ENCODE measurements at places on chromosomes 2 and 18. TPM values are rescaled to one million over a fixed set of nuclear protein-coding genes. Genes with fewer than 3 reads are reported as not detected.

The NLRC4 gene
- 3.8 TPM for total RNA-seq

GRCh38 chr2:111640480-111640879 is 243.5 kb downstream of the ANAPC1 start:
- no peaks in the 10 kb centered on the region for H3K36me3 ChIP-seq
- DNase-seq: no peak
- H3K4me3 ChIP-seq: no peak overlapping the region
- no peak overlapping the region for H3K27ac ChIP-seq
- H3K4me1 ChIP-seq: no peaks in the 10 kb centered on the region

- H3K4me3 ChIP-seq: no peak overlapping the region
- no peaks in the 10 kb centered on the region for H3K4me1 ChIP-seq
Measured at GRCh38 chr2:199273042-199273511, 184.7 kb downstream of the SATB2 start.

DNA sequence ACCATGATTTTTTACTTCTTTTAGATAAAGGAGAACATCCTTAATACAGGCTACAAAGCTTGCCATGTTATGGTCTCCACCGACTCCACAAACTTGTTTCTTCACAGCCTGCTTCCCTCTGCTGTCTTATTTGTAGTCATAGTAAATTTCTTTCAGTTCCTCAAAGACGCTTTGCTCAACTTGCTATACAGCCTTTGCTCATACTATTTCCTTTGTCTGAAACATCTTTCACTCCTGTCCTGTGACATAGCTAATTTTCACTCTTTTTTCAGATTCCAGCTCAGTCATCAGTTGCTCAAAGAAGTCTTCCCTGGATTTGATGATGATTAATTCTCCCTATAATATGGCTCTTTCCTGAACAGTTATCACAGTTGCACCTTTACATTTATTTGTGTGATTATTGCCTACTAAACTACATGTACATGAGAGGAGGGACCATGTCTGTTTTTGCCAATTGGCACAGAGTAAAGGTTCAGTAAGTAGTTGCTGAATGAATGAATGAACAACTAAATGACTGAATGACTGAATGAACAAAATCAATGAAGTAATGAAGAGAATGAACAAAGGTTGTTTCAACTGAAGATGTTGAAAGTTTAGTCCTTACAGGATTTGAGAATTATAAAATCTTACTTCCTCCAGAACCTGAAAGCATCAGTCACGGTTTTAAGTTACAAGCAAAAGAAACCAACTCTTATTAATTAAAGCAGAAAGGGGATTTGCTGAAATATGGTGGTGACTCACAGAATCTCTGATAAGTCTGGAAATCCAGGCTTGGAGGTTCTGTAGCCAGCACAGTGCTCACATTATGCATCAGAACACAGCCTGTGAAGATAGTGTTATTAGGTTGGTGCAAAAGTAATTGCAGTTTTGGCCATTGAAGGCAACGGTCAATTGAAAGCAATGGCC is 186.4 kb upstream of the FAM98A start:
- no peak overlapping the region for H3K27ac ChIP-seq
- H3K36me3 ChIP-seq: no peaks in the 10 kb centered on the region

DNA sequence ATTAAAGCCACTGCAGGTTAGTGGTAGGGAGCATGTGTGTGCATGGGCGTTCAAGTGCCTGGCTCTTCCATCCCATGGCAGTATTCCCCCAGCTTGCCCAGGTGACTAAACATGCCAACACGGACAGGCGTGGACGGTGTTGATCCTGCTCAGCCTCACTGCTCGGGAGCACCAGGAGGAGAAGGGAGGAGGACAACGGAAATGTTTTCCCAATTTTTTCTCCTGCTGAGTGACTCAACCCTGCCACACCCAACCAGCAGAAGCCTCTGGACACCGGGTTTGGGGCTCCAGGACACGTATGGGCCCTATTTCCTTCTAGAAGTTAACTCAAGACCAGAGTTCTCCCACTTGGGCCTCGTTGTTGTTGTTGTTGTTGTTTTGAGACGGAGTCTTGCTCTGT is 139.1 kb downstream of the CYP26B1 start:
- DNase-seq: no peak
- H3K36me3 ChIP-seq: no peaks in the 10 kb centered on the region
- no peak overlapping the region for H3K27ac ChIP-seq
- no peaks in the 10 kb centered on the region for H3K27me3 ChIP-seq
- no peak overlapping the region for H3K4me3 ChIP-seq
- H3K4me1 ChIP-seq: no peaks in the 10 kb centered on the region

DNA sequence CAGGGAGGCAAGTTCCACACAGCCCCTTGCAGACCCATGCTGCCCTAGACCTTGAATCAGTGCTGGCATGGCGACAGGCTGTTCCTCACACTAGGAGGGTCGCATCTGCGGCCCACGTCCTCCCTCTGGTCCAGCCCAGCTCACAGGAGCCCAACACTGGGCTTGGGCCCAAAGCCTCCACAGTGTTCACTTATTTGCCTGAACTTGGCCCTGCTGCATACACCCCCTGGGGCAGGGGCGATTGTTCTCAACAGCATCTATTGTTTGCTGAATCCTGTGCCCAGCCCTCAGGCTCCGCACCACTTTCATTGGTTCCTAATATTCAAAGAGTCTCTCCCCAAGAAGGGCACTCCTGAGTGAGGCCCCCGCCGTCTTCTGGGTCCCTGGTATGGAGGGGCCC is 90.7 kb downstream of the ZBTB7C start:
- H3K27ac ChIP-seq: no peak overlapping the region
- H3K27me3 ChIP-seq: no peaks in the 10 kb centered on the region
- H3K36me3 ChIP-seq: no peaks in the 10 kb centered on the region
- no peak overlapping the region for H3K4me3 ChIP-seq

DNA sequence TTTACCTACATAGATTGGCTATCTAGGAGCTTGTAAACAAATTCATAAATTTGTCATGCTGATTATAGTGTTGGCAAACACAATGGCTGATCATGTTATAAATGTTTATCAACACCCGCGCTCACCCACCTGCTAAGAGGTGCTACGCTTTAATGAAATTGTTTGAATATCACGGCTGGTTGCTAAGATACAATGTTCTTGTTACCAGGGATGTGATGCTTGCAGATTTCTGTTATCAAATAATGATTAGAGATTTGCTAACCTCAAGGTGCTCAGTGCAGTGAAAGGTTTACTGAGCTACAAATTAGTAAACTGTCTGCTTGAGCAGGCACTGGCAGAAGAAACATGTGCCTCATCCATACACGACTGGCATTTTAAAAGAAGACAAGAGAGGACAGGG is 160.0 kb upstream of the ZEB2 start:
- DNase-seq: no peak
- no peaks in the 10 kb centered on the region for H3K36me3 ChIP-seq
- no peaks in the 10 kb centered on the region for H3K4me1 ChIP-seq
- no peak overlapping the region for H3K4me3 ChIP-seq
- no peaks in the 10 kb centered on the region for H3K27me3 ChIP-seq
- no peak overlapping the region for H3K27ac ChIP-seq

- H3K4me3 ChIP-seq: no peak overlapping the region
- H3K36me3 ChIP-seq: no peaks in the 10 kb centered on the region
- DNase-seq: no peak
Measured at GRCh38 chr18:10304853-10305252, 149.6 kb upstream of the APCDD1 start.

The TFCP2L1 gene
- total RNA-seq: 2.8 TPM

DNA sequence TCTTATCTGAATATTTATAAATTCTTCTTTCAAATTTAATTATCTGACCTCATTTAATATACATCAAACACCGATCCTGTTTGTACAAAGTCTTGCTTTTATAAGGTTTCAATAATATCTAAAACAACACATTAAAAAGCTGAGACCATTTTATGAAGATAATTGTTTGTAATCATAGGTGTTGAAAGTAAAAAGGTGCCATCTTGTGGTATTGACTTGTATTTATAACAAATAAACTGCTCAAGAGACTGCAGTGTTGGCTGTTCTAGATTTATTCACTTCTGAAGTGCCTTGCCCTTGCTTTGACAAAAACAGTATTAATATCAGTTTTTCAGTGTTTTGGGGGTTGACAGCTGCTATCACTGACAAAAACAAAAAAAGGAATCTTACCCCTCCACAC is 286.8 kb upstream of the HNMT start:
- H3K4me1 ChIP-seq: no peaks in the 10 kb centered on the region
- no peaks in the 10 kb centered on the region for H3K27me3 ChIP-seq
- no peak overlapping the region for H3K27ac ChIP-seq
- no peak overlapping the region for H3K4me3 ChIP-seq
- DNase-seq: no peak
- no peaks in the 10 kb centered on the region for H3K36me3 ChIP-seq

DNA sequence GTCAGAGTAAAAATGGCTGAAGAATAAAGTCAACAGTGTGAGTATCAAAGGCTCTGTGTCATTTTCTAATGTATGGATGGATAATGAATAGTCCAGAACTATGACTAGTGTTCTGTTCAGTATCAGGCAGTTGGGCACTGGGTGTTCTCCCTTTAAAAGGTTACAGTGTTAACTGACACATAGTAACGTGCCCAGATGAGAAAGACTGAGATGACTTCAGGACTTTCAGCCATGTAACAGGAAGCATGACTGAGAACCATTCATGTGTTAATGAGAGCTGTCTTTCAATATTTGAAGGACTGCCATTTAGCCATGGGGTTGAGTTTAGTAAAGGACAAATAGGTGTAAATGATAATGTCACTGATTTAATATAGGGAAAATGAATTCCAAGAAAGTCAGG is 187.1 kb downstream of the GULP1 start:
- no peak overlapping the region for H3K4me3 ChIP-seq
- no peaks in the 10 kb centered on the region for H3K36me3 ChIP-seq
- DNase-seq: no peak
- no peaks in the 10 kb centered on the region for H3K4me1 ChIP-seq

GRCh38 chr18:77495982-77496690 is 246.5 kb downstream of the GALR1 start:
- no peaks in the 10 kb centered on the region for H3K4me1 ChIP-seq
- no peak overlapping the region for H3K4me3 ChIP-seq
- no peaks in the 10 kb centered on the region for H3K27me3 ChIP-seq
- DNase-seq: no peak
- no peaks in the 10 kb centered on the region for H3K36me3 ChIP-seq
- no peak overlapping the region for H3K27ac ChIP-seq

- H3K4me1 ChIP-seq: no peaks in the 10 kb centered on the region
- H3K27me3 ChIP-seq: no peaks in the 10 kb centered on the region
- no peaks in the 10 kb centered on the region for H3K36me3 ChIP-seq
- no peak for DNase-seq
- no peak overlapping the region for H3K4me3 ChIP-seq
Measured at GRCh38 chr2:151325581-151326095, 31.8 kb upstream of the TNFAIP6 start.

The STAT1 gene
- total RNA-seq: 80.1 TPM

GRCh38 chr2:5528706-5529105 is 163.5 kb upstream of the SOX11 start:
- no peaks in the 10 kb centered on the region for H3K4me1 ChIP-seq
- no peak overlapping the region for H3K4me3 ChIP-seq
- no peak overlapping the region for H3K27ac ChIP-seq
- no peak for DNase-seq
- H3K36me3 ChIP-seq: no peaks in the 10 kb centered on the region

- no peaks in the 10 kb centered on the region for H3K27me3 ChIP-seq
- no peaks in the 10 kb centered on the region for H3K4me1 ChIP-seq
- H3K4me3 ChIP-seq: no peak overlapping the region
- no peaks in the 10 kb centered on the region for H3K36me3 ChIP-seq
Measured at GRCh38 chr2:155633887-155634570, 698.5 kb downstream of the NR4A2 start.

- H3K27ac ChIP-seq: no peak overlapping the region
- peaks cover 4% of the 10 kb centered on the region for H3K4me1 ChIP-seq
- no peak for DNase-seq
- no peaks in the 10 kb centered on the region for H3K27me3 ChIP-seq
- no peak overlapping the region for H3K4me3 ChIP-seq
Measured at GRCh38 chr18:6362559-6363129, 52.1 kb downstream of the L3MBTL4 start.

DNA sequence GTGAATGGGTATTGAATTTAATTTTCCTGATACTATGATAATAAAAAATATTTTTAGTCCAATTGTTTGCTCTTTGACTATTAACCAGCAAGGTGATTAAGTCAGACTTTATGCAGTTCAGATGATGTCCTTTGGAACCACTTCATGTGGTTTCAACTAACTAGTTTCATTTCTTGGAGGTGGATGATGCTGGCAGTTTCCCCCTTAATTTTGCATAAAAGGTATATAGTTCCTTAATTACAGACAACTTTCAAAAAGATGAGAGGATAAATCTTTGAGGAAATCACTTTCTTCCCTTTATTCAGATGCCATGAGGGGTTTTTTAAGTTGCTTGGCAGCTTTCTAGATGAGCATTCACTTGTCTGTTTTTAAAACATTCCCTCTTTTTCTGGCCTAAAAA is 223.1 kb downstream of the PHLPP1 start:
- H3K36me3 ChIP-seq: no peaks in the 10 kb centered on the region
- no peaks in the 10 kb centered on the region for H3K27me3 ChIP-seq
- DNase-seq: no peak
- no peak overlapping the region for H3K4me3 ChIP-seq
- H3K27ac ChIP-seq: no peak overlapping the region
- H3K4me1 ChIP-seq: peaks cover 5% of the 10 kb centered on the region

DNA sequence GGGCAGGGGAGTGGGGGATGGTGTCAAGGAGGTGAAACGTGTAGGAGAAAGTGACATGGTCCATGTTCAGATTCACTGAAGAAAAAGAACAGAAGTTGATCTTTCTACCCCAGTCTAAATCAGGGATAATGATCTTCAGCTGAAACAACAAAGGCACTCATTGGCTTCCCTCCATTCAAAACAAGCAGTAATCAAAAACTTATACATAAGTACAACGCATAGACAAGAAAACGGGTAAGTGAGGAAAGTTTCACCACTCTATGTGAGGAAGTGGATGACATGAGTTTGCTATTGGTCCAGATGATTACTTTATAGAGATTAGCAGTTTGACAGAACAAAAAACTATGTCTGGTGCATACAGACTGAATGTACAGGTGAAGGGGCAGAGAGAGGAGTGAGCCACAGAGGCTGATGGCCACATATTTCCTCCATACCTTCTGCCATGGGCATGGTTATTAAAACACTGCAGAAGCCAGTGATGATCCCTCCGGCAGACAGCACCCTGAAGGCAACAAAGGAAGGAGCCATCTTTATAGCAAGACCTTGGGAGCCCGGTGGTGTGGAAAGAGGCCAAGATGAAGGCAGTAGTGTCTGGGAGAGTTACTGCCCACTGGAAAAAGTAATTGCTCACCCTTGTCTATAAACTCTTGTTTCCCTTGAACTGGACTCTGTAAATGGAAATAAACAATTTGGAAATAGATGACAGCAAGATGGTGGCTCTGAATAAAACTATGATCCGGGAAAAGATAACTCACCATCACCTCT is 57.7 kb downstream of the SLC25A12 start:
- no peaks in the 10 kb centered on the region for H3K4me1 ChIP-seq
- no peaks in the 10 kb centered on the region for H3K27me3 ChIP-seq

All from lung (tissue), 17 donors.